Stimulated activated CD4-positive, alpha-beta T cell treated with anti-CD3 and anti-CD28 coated beads, Interleukin-4, amount 100 ng/mL, for 24 hours (primary cell): ENCODE measurements at places on chromosomes 3 and 15.
A peak's percentile ranks its signal among the peaks of the same experiment; 100 is the strongest.

DNA sequence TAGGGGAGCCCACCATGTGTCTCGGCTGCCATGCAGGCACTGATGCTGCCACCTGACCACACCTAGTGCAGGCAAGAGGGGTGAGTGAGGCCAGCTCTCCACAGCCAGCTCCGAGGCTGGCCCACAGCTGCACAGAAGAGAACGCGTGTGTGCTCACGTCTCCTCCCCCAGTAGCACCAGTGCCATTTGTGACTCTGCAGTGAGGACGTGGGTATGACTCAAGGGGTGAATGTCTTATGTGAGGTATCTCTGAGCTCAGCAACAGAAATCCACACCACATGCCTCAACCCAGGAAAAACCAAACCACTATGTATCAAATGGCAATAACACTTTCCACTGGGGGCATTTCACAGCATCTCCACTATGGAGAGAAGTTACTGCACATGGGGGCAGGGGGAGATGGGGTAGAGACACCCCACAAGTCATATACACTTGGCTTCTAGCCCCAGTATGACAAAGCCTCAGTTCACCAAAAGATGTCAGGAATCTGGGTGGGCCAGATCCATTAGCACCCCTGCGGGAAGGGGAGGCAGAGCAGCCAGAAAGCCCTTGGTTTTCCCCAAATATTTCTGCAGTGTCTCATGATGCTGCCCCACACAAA, 87.6 kb downstream of the LRIG1 start:
- DNase-seq = no peak

DNA sequence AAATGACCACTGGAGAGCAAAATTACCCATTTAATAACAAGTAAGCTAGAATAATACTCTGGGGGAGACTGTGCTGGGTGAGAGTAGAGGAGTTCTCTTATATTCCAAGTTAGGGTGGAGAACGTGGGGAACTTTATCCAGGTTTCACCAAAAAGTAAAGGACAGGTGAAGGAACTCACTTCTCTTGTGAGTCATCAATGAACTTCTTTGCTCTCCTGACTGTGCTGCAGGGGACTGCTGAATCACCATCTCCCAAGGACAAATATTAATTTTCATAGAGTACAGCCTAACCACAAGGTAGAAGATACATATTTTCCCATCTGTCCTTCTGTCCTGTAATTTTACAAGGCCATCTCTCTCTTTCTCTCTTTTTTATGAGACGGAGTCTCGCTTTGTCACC, 8.3 kb upstream of the PDCD6IP start:
- DNase-seq = no peak

GRCh38 chr15:97692301-97693015, 268.0 kb upstream of the ARRDC4 start:
- no peak for DNase-seq

DNA sequence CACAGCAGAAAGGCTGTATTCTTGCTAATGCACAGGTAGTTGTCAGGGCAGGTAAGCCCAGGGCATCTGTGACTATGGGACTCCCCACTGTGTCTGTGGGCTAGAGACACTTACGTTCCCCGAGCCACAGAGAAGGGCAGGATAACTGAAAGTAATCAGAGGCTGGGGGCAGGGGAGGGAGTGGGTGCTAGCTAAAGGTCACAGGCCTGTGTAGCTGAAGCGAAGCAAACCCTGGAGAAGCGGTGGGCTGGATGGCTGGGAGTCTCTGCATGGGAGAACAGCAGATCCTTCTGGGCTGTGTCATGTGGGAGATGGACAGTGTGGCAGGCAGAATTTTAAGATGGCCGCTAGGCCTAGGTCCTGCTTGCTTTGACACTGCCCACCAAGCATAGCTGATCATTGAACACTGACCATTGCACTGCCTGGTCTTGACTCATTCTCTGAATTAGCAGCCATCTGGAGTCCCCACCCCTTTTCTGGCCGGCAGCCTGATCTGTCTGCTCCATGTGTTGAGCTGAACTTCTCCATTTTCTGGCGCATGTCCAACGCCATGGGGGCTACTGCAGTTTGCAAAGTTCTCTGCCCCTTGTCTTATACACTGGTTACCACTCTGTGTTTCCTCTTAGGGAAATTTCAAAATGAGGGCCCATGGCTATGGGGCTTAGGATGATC, 110.0 kb downstream of the DGKG start:
- no peak for DNase-seq

GRCh38 chr15:90478846-90479481, 50.8 kb upstream of the CRTC3 start:
- DNase-seq = peak; percentile 23

DNA sequence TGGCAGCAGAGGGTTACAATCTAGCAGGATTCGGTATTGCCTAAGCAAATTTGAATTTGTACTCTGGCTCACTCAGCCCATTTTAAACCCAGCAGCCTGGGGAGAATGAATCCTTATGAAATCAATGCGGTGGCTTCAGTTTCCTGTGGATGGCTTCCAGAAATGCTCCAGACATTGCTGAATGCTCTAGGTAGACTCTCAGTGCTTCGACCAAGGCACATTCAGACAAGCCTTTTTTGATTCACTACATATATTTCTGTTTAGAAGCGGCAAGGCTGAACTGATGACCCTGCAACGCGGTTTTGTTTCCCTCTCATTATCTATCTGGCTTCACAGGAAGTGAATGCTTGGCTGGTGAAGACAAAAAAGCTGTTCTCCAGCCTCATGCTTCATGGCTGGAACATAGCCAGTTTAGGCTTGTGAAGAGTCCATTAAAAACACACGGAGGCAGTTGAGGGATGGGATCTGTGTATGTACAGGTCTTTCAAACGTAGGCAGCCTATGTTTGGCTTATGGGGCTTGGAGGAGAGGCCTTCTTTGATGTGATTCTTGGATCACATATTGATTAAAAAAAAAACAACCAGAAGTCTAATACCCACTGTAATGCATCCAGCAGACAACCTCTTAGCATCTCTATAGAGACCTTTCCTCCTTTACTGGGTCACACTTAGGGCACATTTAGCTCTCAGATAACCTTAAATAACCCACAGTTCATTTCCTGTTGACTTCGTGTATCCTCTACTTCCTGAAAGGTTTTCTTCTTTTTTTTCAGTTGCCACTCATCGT, 400.2 kb upstream of the TBL1XR1 start:
- DNase-seq = peak; percentile 15

GRCh38 chr15:36608180-36608579, 28.8 kb downstream of the CDIN1 start:
- no peak for DNase-seq

- no peak for DNase-seq
These were observed 47.4 kb downstream of the CMTM8 start for GRCh38 chr3:32285891-32286290.

GRCh38 chr3:160196511-160197104, 28.6 kb upstream of the C3orf80 start:
- no peak for DNase-seq

DNA sequence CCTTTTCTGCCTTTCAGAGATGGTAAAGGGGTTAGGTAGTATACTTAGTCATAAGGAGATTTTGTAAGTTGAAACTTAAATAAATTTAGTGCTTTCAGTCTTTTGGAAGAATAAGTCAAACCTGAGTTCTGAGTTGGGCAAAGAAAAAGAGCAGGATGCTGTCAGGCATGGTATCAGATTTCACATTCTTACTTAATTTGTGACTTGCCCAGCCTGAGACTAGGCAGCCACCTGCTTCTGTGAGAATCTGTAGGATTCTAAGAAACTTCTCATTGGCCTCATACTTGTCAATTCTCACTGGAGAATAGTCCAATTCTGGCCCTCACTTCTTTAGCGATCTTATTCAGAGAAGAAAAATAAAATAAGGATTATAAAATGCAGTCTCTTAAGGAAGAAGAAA, 577.5 kb downstream of the DIPK2A start:
- DNase-seq = no peak

DNA sequence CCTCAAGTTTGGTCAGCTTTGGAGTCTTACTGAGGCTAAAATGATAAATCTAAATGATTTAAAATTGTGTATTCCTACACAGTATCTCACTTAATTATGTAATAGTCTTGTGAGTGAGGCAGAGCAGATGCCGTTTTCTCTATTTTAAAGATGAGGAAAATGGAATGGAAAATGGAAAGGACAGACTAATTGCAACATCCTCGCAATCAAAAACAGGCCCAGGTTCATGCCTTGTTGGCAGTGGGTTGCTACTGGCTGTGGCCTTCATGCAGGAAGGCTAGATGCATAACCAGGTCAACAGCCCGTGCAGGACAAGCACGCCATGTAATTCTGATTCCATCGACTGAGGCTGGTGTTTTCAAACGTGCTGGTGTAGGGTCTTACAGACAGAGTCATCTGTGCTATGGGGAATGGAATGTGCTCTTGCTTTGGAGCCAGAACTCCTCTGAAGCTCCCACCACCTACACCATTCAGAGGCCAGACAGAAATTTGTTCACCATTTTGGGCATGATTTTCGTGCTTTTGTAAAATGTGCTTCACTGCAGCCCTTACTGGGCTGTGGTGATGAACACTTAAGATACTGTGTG, 37.9 kb downstream of the MLH1 start:
- DNase-seq = no peak

DNA sequence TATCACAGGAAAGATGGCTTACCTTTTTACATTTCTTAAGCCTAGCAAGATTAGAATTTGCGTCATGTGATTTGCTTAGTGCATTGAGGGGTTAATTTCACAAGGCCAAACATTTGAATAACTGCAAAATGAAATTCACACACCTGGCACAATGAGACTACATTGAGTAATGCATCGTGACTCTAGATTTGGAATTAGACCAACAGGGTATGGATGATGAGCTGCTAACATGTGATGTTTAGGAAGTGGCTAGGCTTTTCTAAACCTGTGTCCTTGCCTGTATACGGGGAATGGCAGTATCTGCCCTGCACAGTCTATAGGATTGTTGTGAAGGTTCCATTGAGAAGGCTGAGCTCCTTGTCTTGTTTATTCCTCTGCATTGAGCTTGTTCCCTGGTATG, 160.1 kb downstream of the MFSD1 start:
- DNase-seq = no peak

- no peak for DNase-seq
These were observed 10.8 kb upstream of the CA12 start for GRCh38 chr15:63392361-63393009.

DNA sequence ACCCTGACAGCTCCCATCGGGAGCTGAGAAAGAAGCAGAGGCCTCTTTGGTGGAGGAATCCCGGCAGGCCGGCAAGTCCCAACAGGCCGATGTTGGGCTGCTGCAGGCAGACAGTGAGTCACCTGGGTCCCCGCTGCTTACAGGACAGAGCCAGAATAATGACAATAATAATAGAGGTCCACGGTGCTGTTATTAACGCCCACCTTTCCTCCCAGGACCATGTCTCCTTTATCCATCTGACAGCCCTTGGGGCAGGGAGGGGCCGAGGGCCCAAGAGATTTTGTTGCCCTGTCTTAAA, 29.3 kb upstream of the MAGEF1 start:
- no peak for DNase-seq

DNA sequence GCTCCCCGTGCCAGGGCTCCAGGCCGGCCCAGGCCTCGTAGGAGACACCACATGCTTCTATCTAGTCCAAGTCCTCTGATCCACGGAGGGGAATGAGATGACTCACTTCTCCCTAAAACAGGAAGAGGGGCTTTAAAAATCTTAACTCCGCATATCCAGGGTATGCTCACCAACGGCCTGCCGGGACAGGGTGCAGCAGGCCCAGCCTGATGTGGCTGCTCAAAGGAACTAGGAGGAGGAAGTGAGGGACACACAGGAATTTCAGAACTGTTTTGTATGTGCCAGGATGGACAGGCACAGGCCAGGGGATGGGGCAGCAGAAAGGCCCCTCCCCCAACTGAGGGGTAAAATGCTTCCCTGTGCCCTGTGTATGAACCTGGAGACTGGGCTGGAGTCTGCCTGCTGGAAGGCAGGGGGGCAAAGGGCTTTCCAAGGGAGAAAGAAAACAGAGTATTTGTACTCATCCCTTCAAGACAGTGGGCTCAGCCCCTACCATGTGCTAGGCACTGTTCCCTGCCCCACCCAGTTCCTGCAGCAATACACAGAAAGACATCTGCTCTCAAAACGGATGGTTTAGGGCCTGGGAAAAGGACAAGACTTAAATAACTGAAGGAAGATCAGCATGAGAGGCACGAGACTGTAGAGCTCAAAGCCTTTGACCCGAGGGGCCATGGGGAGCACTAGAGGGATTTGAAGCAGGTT, 22.1 kb downstream of the CHDH start:
- DNase-seq = no peak

DNA sequence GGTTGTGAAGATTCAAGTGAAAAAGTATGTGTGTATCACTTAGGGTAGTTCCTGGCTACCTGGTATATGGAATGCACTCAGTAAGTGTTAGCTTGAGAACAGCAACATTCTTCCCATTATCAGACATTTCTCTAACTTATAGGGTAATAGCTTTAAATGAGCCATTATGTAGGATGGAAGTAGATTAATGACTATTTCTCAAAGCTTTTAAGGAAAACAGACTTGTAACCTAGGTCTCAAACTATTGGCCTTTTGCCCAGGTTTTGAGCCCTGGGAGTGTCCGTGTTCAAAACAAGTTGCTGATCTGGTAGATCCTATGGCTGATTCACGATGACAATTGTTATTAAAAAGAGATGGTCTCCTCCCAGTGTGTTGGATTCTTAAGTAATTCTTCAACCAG, 129.1 kb upstream of the UMPS start:
- no peak for DNase-seq

DNA sequence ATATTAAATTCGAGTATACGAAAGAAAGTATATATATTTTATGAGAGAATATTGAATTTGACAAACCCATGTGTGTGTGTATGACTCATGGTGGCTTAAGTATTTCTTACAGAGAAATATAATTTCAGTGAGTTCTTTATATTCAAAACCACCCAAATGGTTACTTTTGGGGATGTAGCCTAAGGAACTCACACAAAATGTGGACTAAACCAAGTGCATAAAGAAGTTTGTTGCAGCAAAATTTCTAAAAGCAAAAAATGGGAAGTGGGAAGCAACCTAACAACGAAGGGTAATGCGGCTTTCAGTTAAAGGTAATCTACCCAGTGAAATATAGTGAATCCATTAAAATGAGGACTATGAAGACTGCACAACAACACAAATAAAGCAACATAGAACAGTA, 277.1 kb downstream of the EDEM1 start:
- no peak for DNase-seq

DNA sequence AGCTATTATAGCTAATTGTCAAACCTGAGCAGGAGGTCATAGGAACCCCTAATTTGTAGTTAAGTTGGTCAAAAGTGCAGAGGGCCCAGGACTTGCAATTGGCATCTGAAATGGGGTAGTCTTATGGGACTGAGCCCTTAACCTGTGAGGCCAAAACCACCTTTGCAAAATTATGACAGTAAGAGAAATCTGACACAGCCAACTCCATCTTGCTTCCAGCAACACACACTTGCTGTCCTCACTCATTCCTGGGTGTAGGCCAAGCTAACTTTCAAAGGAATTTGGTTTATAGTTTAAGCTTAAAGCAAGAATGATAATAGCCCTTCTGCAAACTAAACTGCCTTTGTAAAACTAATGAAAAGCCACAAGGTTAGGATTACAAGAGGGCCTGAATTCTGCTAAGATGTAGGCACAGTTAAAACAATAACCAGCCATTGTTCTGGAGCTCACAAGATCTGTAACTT, 57.6 kb upstream of the FRMD4B start:
- no peak for DNase-seq
